Activated CD8-positive, alpha-beta memory T cell treated with anti-CD3 and anti-CD28 coated beads, Interleukin-2, amount 50 U/mL, for 48 hours (primary cell): ENCODE measurements at places on chromosomes 7 and 10.

- no peak for DNase-seq
Measured at GRCh38 chr7:116553168-116553964, 28.5 kb downstream of the CAV1 start.

DNA sequence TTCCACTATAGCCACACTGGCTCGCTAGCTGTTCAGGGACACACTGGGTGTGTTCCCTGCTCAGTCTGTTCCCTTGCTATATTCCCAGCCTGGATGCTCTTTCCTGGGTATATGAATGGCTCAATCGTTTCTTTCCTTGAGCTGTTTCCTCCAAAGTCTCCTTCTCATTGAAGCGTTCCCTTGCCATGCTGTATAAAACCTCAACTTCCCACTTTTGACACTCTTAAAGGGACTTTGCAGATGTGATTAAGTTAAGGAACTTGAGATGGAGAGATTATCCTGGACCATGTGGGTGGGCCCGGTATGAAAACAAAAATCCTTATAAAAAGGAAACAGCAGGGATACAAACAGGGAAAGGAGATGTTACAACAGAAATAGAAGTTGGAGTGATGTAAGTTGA, 973.1 kb downstream of the LRMDA start:
- no peak for DNase-seq

DNA sequence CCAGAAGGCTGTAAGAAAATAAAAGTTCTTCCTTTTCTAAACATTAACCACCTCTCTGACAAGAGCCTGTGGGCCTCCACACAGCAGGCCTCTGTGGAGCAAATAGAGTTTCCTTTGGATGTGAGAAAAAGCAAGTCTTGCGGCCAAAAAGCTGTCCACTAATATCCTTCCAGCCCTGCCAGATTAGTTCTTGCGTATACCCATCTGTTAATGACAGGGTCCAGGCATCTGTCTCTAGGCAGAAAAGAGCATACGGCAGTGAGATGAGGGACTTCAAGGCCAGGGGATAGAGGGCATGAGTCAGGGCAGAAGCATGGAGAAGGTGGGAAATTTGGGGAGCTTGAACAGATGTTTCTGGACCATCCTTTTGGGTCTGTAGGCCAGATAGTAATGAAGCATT, 164.9 kb downstream of the NSUN6 start:
- DNase-seq = no peak

DNA sequence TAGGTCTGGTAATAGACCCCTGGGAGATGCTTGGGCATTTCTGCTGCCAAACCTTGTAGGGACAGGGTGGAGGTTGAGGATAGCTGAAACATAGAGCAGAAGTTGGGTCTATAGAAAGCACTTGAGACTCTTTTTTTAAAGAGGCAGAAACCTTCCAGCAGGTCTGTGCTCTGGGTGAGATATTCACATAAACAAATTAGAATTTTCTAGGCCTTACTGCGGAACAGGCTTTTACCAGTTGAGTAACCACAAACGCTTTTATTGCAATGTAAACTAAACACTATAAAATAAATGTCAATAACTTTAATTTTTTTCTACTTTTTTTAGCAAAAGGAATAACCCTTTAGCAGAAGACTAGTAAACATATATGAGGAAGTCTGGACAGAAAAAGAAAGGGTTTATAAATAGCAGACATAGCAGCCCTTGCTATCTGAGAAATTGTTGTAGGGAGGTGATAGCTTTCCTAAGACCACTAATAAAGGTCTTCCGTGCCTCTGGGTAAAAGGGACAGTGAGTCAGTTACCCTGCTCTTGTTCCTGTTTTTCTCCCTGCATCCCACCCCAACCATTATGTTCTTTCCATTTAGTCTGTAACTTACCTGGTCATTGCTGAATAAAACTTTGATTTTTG, 38.7 kb downstream of the CACNB2 start:
- DNase-seq = no peak

DNA sequence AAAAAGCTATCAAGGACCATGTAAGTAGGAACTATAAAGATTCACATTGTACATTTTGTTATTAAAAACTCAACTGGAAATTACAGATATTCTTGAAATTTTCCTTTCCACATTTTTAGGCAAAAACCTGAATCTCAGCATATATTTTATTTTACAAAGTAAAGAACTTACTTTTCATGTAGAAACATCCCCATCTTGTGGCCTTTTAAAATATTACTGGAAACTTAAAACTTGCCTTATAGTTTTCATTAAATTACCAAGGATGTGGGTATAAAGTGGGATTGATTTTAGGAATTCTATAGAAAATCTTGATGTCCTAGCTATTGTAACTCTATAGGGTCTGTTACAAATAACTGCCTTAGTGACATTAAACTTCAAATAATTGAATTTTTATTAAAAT, 10.6 kb downstream of the DBF4 start:
- DNase-seq = no peak

DNA sequence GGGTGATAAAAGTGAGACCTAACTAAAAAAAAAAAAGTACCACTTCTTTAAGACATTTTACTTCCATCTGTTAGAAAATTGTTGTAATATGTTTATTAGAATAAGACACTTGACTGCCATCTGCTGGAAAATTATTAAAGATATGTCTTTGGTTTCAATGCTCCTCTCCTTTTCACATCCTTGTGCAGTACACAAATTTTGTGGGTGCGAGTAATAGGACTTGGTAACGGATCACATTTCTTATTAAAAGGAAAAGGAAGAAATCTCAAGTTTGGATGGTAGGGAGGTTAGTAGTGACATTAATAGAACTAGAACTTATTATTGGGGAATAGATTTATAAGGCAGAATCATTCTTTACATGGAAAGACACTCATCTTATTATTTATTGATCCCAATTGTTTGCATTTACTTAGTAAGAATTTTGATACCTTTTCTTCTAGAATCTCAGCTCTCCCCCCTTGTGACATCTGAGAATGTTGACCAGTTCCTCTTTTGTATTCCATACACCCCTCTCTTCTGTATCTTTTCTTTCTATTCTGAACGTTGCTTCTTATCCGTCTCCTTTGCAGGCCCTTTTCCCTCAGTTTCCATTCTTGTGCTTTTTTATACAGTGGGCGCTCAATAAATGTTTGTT, 43.0 kb upstream of the RPA3 start:
- DNase-seq = no peak

DNA sequence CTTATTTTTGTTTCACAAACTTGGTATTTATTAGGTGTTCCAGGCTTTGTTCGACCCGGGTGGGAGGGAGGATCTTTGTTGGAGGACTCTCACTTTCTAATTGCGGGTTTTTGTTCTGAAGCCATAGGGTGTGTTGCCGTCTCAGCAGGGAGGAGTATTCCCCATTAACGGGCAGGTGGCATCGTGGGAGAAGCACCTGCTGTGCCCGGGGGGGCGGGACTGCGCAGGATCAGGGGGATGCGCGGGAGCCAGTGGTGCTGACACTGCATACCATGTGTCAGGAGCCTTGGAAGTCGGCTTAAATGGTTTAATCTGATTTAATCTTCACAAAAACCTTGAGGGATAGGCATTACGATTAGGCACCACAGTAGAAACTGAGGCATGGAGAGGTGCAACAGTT, 113.0 kb downstream of the MGMT start:
- no peak for DNase-seq

GRCh38 chr7:121831351-121831750, 41.6 kb upstream of the PTPRZ1 start:
- no peak for DNase-seq

DNA sequence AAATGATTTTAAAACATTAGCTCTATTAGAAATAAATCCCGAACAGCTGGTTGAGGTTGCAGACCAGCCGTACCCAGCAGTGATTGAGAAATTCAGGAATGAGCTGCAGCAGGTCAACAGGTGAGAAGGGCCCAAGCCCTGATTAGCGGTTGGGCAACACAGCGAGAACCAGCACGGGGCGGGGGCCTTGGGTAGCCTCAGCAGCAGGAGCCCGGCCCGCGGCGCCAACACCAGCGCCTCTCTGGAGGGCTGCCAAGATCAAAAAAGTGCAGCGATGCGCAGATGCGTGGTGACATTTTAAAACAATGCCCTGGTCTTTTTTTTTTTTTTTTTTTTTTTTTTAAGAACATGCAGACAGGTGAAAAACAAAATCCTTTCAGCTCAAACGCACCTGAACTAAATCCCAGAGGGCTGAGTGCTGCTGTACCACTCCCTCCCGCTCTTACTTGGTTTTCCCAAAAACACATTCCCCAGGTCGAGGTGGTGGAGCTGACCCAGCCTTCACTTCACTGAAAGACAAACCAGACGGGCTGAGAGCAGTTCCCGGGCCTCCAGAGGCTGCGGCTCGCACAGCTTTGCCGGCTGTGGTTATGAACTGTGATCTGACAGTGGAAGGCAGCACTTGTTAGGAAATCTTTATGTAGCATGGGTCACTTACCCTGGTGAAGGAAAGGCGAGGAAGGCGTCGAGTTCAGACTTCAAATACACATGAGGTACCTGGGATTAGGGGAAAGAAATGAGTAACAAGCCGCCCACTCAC, 579.4 kb downstream of the SDK1 start:
- DNase-seq = no peak

DNA sequence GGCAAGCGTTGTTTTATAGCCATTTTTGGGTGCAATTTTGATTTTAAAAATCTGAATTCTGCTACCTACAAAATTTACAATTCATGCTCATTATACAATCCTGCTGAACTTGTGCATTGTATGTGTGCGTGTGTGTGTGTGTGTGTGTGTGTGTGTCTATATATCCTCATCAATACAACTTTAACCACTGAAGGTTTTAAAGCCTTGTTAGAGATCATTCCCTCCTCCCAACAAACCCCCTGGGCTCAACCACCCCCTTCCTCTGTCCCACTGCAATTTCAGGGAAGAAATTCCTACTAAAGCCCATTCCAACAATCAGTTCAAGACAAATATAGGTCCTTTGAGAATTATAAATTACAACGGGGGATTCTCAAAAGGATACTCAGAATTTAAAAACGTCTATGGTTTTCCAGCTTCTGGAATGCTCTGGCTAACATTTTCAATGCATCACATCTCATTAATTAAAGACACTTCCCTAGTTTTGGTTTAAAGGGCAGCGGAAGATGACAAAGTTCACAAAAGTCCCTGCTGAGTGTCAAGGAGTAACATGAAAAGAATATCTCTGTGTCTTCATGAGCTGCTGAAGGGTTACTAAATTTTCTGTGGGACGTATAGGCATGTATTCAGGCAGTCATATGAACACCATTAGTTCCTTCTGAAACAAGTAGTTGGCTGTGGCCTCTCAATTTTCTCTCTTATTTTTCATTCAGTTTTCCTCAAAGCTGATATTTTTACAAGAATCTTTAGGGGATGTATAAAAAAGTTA, 889 bp upstream of the SEMA3A start:
- no peak for DNase-seq

- DNase-seq = no peak
Measured at GRCh38 chr7:127858915-127859189, 172.4 kb downstream of the LRRC4 start.

DNA sequence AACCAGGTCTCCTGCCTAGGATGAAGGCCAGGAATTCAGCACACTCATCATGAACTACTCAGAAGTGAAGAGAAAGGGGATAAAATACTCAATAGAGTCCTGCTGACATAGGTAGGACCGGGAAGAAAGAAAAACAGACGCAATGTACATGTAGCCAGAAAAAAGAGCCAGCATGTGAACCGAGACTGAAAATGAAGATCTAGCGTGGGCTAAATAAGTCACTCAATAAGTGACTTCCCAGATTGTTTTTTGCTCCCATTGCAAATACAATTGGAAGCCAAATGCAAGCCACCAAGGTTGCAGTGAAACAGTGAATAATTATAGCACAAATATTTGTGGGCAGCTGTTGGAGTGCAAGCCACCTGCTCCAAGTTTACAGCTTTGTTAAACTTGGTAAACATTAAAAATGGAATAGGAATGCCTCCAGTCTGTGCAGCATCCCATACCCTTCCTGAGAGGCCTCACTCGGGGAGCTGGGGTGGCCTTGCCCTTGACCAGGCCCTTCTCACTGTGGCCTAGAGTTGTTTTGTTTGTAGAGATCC, 34.7 kb upstream of the HPS1 start:
- DNase-seq = no peak

DNA sequence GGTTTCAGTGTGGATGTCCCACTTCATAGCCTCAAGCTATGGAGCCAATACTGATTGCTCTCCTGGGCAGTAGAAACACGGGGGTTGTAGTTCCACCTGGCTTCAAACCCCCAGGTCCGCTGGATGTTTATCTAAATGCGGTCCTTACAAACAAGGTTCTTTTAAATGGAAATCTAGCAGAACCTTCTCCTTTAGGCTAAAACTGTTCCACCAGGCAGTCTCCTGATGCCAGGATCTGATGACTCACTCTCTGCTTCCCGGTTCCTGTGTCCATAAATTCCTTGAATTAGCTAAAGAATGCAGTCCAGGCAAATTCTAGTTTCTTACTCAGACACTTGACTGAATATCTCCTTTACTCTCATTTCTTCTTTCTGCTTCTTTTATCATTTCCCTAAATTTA, 108.4 kb upstream of the FAM3C start:
- DNase-seq = no peak

DNA sequence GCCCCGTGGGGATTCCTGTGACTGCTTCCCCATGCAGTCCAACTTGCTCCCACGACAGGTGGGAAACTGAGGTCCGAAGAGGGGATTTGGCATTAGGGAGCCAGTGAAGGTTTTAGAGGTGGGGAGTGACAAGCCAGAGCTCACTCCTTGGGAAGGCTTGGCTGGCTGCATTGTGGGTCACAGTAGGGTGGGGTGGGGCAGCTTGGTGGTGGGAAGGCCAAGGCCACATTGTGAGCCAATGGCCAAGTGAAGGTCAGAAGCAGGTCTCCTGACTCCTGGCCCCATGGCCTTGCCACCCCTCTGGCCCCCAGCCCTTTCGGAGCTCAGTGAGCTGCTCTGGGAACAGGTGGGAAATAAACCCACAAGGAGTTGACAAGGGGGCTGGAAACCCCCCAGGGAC, 2.5 kb downstream of the C10orf105 start:
- no peak for DNase-seq

DNA sequence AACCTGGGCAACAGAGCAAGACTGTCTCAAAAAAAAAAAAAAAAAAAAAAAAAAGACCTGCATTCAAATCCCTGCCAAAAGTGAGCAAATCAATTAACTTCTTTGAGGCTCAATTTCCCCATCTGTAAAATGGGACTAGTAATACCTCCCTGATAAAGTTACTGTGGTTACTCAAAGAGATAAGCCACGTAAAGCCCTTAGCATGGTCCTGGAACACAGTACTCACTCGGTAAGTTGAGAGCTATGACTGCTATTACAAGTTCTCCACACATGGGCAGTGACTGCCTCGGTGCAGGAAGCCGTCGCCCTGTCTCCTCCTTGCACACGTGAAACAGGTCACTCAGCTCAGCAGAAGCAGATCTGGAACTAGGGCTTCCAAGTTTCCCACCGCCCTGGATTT, 37.9 kb downstream of the DDIT4 start:
- no peak for DNase-seq

DNA sequence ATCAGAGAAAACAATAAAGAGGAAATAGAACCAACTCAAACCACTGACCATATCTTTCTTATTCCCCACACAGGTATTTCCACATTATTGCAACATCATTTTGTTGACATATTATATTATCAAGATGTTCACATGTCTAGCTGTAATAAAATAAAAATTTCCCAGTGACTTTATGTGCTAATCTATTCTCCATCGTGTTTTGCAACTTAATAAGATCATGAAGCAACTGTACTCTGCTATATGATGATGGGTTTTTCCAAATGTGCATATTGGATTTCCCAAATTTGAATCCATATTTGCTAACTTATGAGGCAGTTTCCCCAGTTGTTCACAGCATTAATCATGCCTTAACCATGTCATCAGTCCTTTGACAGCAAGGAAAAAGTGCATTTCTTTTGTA, 127.8 kb downstream of the ITGB8 start:
- DNase-seq = no peak
